Right lung (tissue), 10 donors: ENCODE measurements at places on chromosomes 6 and 20. TPM values are rescaled to one million over a fixed set of nuclear protein-coding genes. Genes with fewer than 3 reads are reported as not detected.

GRCh38 chr6:36019167-36019566, 5.3 kb downstream of the SLC26A8 start:
- no peak for DNase-seq

- DNase-seq: no peak
Observed at GRCh38 chr6:147141711-147142308, 62.4 kb upstream of the STXBP5 start.

GRCh38 chr6:169427856-169428255, 174.2 kb upstream of the THBS2 start:
- DNase-seq: no peak

- no peak for DNase-seq
Observed at GRCh38 chr6:158006821-158007570, 25.3 kb downstream of the SYNJ2 start.

DNA sequence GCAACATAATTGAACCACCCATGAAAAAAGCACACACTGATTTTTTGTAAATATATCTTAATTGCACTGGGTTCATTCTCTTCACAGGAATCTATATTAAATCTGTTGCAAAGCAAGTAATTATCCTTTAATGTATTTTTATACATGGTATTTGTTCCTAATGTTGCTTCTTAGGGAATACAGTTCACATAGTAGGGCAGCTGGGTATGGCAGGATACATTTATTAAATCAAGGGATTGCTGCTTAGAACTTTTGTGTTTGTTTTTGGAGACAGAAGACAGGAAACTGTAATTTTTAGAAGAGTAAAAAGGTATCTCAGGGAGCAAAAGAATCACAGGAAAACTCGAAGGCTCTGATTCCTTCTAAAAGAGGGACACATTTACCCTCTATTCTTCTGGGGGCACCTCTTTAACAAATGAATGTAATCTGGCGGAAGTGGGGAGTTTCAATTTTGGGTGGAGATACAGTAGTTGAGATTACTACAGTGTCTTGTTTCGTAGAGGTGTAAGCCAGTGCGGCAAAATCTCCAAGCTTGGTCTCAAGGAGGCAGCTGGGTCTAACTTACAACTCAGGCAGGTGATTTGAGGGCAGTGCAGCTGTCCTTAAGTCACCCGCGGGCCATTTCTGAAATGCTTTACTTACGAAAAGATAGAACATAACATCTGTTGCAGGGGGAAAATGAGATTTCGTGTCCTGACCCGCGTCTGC, 812 bp upstream of the SMIM13 start:
- no peak for DNase-seq

DNA sequence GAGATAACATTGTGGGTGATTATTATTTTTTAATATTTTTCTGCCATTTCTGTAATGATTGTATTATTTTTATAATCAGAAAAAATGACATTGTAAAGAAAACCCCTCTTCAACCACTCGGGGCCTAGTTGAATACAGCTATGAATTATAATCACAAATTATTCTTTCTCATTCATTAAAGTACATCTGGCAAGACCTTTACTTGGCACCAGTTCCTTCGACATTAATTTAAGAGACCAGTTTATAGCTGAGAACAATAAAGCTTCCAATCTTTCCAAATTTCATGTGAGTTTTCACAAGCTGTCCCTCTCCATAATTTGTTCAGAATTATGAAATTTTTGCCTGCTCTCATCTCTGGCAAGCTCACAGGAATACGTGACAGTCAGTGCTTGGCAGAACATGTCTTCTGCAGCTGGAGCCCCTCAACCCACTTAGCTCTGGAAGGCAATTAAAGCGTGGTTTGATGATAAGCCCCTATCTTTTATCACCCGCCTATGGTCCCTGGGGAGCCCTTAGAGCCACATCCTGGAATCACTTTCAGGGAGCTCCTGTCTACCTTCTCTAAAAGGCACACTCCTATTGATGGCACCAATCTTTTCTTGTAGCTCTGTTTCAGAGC, 237.2 kb upstream of the PRND start:
- peak; percentile 46 for DNase-seq

DNA sequence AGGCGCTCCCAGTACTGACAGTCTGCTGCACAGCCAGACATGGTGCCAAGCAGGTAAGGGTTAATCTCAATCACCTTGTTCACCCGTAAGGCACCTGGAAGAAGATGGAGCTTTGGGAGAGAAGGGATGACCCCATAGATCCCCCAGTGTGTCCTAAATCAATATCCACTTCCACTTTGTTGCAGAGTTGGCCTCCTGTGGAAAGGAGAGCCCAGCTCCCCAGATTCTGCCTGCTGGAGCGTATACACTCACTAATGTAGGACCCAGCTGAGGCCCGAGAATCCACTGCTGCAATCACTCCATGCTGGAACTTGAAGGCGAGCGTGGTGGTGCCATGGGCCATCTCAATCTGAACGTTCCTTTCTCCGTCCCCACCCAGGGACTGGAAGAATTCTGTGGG, 1.2 kb downstream of the PSMB8 start:
- DNase-seq: no peak

DNA sequence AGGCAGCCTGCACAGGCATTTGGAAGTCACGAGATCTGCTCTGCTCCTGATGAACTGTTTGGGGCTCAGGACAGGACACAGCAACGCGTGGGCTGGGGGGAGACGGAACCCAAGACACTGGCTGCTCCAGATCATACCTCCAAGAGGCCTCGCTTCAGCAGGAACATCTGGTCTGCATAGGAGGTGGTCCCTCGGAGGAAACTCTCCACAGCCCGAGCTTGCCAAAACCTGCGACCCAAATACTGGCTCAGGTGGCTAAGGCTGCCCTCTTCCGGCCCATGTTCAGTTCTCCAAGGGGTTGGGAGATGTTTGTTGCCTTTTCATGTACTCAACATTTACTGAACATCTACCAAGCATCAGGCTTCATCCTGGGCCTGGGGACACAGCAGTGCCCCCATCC, 51.7 kb downstream of the MYH7B start:
- DNase-seq: no peak

GRCh38 chr6:135087803-135088202, 33.2 kb upstream of the HBS1L start:
- DNase-seq: no peak

- no peak for DNase-seq
Observed at GRCh38 chr20:41169162-41169690, 31.9 kb downstream of the PLCG1 start.

DNA sequence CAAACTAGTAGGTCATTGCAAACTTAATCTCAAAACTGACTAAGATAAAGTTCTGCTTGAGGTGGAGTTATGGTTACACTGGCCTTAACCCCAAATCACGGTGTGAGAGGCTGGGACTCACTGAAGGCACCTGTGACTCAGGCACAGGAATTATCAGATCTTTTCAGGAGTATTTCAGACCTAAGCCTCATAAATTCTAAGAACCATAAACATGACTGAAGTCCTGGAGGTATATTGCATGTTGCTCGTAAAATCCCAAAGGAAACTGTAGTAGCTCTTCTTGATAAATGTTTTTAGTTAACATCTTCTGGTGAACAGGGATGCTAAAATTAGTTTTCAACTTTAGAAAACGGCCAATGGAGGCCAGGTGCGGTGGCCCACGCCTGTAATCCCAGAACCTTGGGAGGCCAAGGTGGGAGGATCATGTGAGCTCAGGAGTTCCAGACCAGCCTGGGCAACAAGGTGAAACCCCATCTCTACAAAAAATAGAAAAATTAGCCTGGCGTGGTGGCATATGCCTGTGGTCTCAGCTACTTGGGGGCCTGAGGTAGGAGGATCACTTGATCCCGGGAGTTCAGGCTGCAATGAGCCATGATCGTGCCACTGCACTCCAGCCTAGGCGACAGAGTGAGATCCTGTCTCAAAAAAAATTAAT, 36.5 kb downstream of the DZANK1 start:
- no peak for DNase-seq

- no peak for DNase-seq
Observed at GRCh38 chr6:90619221-90619620, 32.3 kb upstream of the MAP3K7 start.

GRCh38 chr6:93787841-93788240, 368.5 kb upstream of the EPHA7 start:
- DNase-seq: no peak

DNA sequence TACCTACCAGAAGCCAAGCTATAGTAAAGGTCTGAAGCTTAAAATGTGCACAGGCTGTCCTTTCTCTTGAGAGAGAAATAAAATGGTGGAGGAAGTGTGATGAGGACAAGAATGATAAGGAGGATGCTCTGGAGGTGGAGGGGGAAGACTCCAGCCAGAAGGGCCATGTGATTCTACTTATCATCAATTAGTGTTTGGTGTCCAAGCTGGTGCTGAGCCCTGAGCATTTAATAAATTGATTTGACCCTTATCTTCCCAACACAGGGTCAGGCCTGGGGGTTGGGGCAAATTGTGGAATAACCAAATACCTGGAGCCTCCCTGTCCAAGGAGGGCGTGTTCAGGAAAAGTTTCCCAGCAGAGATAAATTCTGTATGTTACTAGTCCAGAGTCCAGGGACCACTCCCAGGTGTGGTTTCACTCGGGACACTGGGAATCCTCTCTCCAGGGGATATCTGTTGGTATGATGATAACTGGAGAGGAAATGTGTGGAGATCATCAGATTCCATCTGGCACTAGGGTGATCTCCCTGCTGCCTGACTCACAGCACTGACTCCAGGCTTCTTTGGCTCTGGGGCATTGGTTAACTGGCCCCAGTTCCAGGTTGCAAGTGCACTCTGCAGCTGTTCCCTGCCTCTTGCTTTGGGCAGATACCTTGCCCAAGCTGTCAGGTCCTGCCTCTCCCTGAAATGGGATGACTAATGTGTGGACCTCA, 3.8 kb upstream of the MYBL2 start:
- no peak for DNase-seq

GRCh38 chr6:168016721-168017525, 19.5 kb downstream of the KIF25 start:
- no peak for DNase-seq

DNA sequence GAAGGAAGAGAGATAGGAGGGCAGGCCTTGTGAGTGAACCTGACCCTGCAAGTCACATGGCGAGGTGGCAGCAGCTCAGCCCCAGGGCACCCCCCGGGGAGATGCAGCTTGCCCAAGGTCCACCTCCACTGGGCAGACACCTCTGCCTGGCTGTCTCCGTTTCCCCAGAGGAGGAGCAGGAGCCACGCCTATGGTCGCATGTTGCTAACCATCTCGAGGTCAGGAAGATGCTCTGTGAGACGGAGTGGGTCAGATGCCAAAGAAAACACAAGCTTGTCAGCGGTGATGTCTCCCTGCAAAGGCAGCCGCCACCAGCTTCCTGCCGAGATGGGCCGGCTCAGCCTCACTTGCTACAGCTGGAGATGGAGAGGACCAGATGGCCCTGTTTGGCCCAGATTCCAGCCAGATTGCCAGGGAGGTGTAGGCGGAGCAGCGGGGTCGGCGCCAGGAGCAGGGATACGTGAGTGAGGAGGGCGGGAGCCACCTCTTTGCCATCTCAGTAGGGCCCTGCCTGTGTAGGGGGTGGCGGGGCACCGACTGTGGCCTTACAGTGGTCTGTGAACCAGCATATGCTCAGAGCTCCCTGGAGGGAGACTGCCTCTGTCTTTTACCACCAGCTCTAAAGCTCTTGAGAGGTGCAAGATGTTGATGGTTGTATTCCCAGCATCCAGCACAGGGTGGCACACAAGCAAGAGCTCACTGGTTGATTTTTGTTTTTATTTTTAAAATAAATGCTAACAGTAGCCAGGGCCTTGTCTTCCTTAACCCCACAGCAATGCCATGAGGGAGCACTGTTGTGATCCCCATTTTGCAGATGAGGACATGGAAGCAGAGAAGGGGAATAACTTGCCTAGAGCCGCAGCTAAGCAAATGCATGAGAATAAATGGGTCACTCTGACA, 42.9 kb upstream of the FAM83D start:
- no peak for DNase-seq

DNA sequence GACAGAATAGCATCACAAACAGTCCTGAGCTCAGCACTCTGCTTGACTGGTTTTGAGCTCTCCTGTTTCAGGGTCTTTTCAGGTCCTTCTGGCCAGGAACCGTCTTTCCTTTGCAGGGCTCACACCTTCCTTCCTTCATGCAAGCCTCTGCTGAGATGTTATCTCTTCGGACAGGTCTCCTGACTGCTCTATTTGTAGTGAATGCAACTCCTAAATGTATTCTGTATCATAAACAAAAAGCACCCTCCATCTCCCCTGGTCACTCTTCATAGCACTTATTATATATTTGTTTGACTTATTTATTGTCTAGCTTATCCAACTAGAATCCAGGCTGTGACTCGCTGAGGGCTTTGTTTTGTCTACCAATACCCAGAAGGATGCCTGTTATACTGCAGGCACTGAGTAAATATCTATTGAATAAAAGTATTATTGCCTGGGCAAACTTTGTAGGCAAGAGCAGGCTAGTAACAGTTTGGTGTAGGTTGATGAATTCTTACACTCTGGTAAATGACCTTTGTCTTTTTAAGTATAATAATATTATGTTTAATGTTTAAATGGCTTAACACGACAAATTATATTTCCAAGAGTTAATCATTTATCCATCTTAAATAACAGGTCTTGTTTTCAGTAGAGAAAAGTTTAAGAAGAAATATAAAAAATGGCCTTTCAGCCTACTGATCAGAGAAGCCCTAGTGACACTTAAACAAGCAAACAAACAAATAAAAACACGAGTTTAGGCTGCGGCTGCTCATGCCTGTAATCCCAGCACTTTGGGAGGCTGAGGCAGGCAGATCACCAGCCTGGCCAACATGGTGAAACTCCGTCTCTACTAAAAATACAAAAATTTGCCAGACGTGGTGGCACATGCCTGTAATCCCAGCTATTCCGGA, 199.7 kb downstream of the BCAS1 start:
- DNase-seq: no peak

- DNase-seq: no peak
Observed at GRCh38 chr20:11090751-11091150, 417.0 kb upstream of the JAG1 start.

DNA sequence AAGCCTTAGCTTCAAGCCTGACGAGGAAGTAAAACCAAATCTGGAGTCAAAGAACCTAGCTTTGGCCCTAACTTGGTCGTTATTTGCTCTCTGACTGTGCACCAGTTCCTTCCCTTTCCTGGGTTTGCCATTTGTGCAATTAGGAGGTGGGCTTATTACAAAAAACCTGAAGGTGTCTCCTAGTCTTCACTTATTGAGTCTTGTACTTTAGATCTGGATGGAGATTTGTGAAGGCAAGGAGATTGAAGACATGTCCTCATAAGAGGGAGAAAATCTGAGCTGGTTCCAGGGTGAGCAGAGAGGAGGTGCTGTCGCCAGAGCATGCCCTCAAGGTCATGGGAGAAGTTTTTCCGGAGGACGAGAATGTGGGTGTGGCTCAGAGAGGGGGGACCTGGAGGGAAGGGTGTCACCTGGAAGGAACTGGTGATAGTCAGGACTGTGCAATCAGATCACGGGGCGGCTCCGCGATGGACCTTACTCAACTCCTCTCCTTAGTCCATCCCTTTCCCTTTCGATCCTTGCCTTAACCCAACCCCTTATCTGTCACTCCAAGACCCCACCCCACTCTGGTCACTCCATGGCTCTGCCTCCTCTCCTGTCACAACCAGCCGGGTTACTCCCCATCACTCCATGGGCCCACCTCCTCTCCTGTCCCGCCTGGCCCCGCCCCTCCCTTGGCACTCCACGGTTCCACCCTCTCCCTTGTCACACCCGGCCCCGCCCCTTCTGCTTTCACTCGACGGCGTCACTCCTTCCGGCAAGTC, 588 bp upstream of the ACSS2 start:
- DNase-seq: peak; percentile 97

Gene CBLN4
- 0.61 TPM for polyA plus RNA-seq

Gene HSPA1L
- polyA plus RNA-seq: 2.9 TPM

Gene MACROD2
- polyA plus RNA-seq: 7.9 TPM

Gene FRK
- polyA plus RNA-seq: 4.8 TPM

Gene RSPH4A
- polyA plus RNA-seq: 7.5 TPM
